ENCODE measurements at places on chromosomes 4 and X.

DNA sequence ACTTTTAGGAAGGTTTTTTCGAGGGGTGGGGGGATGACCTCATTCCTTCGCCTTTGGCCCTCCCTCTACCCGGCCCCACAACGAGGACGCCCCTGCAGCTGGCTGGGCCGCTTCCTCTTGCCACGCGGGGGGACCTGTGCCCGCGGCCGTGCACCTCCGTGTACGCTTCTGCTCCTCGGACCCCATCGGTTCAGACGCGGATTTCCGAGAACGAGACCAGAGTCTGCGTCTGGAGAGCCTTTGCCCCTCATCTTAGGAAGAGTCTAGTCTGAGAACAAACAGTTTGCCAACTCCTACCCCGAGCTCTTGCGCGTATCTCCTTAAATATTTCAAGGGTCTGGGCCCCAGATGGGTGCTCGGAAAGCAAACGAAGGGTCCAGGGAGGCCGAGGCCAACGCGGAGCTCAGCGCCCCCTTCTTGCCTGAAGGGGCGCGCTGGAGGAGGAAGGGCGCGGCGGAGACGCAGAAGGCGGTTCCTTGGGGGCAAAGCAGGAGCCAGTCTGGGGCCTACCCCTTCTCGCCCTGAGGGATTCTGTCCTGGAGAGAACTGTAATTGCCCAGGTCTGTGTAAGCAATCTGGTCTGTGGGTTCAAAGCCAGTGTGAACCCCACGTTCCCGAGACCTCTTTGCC, 3.9 kb upstream of the SFRP2 start:
- no peak for DNase-seq

DNA sequence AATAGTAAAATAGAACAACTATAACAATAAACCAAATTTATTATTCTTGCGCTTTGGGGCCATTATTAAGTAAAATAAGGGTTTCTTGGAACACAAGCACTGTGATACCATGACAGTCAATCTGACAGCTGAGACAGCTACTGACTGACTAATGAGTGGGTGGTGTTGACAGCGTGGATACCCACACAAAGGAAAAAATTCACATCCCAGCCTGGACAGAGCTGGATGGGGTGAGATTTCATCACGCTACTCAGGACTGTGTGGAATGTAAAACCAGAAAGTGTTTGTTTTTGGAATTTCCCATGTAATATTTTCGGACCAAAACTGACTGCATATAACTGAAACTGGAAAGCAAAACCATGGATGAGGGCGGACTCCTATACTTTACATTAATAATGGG, 48.8 kb downstream of the IGFBP7 start:
- DNase-seq: no peak

- DNase-seq: no peak
Measured at GRCh38 chr4:165834116-165834515, 38.9 kb upstream of the TLL1 start.

GRCh38 chr4:186536285-186536684, 19.1 kb downstream of the MTNR1A start:
- DNase-seq: no peak

DNA sequence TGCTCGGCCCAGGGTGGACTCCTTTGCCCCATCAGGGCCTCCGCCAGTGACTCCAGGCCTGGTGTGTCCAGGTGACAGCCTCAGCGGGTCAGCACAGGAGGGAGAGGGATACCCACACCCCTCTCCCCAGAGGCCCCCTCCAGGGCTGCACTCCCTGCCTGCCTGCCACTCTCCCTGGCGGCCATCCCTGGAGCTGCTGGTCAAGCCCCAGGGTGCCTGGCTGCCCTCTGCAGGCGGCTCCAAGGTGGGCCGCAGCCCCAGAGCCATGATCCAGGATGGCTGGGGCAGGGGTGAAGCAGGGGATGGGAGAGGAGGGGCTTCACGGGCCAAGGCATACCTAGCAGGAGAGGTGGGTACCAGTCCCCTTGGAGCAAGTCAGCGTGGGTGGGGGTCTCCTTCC, 3.8 kb downstream of the FGFRL1 start:
- no peak for DNase-seq

DNA sequence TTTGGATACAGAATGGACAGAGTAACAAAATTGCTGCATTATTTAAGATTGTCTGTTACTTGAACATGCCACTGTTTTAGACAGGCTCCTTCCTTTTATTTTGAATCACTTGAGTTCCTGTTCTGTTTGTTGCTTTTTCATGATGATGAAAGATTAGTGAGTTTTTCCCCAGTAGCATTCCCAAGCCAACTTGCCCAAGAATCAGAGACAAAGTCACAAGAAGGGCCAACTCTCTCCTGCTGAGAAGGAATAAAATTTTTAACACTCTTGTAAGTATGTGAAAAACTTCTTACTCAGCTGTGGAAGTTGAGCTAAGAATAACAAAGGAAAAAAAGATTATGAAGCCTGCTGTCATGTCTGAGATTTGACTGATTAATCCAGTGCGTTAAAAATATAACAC, 104.2 kb downstream of the KLHL8 start:
- DNase-seq: no peak

DNA sequence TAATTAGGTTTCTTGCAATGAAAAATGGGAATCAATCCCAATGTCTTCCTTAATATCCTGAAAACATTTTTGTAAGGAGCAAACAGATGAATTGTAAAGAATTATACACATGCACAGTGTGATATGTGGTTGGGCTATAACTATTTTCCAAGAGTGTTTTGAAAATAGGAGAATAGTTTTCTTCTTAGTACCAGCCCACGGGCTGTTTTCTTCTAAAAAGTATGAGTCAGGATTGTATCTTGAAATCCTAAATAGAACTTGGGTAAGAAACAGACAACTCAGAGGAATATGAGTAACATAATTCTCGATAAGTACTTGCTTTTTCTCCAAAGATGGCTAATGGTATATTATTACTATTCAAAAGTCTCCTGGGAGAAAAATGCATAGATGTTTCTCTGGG, 136.7 kb downstream of the MAGEC2 start:
- DNase-seq: no peak

DNA sequence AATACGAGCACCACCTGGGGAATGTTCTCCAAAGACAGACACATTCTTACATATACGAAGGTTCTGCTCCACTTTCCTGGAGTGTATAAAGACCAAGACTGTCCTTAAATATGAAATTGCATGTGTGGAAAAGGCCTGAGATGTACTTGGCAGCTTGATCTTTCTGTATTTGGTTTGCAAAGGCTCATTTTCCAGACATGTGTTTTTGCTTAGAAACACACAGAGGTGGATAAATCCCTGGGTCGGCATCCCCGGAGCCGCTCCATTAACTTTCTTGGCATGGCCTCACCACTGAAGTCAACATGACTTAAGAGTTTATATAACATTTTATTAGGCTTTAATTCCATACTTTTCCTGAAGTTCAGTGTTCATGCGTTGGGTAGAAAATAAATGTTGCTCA, 239.4 kb downstream of the LDB2 start:
- no peak for DNase-seq
